ENCODE measurements at places on chromosomes 1 and 21.

DNA sequence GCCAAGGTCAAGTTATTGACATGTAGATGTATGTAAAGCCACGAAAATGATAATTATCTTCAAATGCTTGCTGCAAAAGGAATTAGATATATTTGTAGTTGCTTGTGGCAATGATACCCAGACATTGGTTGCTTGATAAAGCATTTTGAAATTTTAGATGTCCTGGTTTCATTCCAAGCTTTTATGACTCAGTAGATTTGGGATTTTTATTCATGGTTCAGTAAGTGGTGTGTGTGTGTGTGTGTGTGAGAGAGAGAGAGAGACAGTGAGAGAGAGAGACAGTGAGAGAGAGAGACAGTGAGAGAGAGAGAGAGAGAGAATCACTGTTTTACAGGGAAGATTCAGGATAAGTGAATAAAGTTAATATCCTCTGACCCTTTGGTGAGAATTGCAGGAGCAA lies 498.2 kb upstream of the C1orf87 start:
- DNase-seq, result no peak

GRCh38 chr1:111199329-111199728 lies 1.1 kb downstream of the DENND2D start:
- no peak for DNase-seq

DNA sequence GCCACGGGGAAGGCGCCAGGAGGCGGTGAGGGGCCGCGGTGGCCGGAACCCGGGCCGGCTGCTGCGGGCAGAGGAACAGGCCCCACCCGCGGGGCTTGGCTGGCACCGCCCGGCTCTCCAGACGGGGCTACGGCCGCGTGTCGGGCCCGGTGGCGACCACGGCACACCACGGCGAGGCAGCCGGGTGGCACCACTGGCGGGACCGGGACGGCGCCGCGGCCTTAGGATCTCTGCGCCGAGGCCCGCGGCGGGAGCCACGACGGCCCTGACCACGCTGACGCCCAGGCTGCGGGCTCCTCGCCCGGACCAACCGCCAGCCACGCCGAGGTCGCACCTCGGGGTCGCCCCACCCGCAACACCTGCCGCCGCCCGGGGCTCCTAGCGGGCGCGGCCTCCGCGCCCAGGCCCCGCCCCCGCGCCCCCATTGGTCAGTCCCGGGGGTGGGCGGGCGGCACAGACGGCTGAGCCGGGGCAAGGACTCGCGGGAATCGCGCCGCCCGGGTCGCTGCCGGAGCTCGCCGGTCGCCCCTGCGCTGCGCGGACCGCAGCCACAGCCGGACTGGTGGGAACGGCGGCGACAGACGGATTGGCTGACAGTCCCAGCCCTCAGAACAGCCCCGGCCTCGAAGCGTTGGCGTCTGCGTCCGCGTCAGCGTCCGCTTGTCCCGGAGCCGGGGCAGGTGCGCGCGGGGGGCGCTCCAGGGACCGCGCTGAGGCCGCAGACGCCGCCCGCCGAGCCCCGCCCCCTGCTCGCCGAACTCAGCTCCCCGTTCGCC lies at the start of gene BMP8A:
TSS of gene BMP8A (plus strand) at position 491 of the 776 bp plus-strand sequence. CDS start 356 bp downstream, outside the sequence.
- peak; percentile 69 for DNase-seq

DNA sequence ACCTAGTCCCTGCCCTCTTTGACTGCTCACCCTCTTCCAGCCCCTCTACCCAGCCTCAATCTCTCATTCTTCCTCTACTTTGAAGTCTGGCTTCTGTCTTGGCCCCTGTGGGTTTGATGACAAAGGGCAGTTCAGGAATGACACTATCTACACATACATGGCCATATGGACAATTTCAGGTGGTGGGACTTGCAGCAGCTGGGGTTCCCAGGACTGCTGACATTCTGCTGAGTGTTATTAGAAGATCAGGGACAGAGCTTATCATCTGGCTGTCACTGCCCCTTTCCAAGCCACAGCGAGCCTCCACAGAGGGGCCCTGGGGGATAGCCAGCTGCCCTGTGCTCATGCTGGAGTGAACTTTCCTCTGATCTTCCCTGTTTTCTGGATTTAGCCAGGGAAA lies 97.4 kb upstream of the IPO9 start:
- no peak for DNase-seq

GRCh38 chr1:165063181-165063965 lies 293.1 kb downstream of the LMX1A start:
- peak; percentile 46 for DNase-seq

GRCh38 chr1:21674957-21675356 lies 5.8 kb upstream of the RAP1GAP start:
- DNase-seq, result no peak

- peak; percentile 78 for DNase-seq
Measured at GRCh38 chr1:165369255-165369848, 12.8 kb upstream of the LMX1A start.

DNA sequence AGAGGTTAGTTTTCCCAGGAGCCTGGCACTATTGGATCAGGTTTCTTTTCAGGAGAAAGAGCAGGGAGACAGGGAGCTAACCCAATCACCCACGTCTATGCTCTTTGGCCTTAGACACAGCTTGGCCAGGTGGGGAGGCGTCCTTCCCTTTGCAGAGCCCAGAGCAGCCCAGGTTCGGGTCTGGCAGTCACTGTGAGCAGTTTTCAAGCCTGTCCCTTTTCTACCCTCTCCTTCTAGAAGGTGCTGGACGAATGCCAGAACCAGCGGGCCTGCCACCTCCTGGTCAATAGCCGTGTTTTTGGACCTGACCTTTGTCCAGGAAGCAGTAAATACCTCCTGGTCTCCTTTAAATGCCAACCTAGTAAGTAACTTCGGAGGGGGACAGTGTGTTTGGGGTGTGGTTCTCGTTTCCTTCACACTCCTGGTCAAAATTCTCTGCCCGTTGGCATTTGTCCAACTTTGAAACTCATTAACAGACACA lies 44.9 kb downstream of the EVA1C start:
- DNase-seq, result no peak

DNA sequence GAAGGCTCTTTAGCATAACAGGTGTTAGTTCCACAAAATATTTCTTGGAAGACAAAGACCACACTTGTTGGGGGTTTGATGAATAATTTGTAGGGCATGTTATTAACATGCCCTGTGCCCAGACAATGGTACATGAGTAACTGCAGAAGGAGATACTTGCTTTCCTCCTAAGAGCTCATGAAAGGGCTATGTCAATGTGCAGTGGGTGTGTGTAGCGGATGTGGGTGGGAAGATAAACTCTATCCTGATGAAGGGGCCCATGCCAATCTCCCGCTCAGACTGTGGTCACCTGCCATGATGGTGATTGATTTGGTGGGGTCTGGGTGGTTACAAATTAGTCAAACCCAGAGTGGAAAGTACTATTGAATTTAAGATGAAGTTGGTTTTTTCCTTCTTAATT lies 69.8 kb upstream of the DNAH14 start:
- DNase-seq, result no peak

DNA sequence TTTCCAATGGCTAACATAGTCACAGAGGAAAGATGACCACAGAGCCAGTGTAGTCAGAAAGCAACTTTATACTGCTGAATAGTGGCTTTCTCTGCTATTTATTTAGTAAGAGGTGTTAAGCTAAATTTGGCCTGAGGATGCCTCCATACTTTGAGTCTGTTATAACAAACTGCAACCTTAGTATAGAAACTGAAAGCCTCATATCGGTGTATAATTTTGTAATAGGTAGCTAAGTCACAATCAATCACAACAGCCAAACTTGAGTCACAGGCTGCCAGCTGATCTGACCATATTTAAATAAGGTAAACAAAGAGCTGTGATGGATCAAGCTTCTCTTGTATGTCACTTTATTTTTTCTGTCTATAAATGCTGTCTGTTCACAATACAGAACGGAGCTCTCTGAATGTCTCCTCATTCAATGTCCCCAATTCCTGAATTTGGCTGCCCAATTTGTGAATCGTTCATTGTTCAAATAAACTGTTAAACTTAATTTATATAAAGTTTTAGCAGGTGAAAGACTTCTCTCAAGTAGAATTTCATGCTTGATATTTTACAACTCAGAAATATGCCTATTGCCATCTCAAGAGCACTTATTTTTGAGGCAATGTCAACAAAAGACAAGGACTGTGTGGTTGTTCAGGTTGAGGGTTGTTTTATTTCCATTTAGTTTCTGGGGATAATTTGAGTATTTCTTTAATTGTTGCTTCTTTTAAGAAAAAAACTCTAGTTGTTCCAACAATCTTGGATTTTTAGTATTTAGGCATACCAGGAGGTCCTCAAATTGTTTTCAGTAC lies 339.7 kb upstream of the B3GALT2 start:
- DNase-seq, result no peak

DNA sequence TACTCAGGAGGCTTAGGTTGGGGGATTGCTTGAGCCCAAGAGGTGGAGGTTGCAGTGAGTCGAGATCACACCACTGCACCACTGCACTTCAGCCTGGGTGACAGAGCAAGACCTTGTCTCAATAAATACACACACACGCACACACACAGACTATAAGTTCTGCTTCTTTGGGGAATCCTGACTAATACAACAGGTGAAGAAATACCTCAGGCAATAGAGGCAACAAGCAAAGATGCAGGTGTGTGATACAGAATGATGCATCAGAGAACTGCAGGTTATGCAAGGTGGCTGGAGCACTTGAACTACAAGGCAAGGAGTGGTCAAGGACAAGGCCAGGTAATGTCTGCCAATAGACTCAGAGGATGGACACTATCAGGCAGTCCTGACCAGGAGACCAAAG lies 117.6 kb upstream of the ZNF678 start:
- no peak for DNase-seq

- no peak for DNase-seq
Measured at GRCh38 chr1:196464480-196464941, 143.7 kb downstream of the KCNT2 start.

- no peak for DNase-seq
Measured at GRCh38 chr1:80171631-80172030, 1165.1 kb upstream of the ADGRL4 start.

DNA sequence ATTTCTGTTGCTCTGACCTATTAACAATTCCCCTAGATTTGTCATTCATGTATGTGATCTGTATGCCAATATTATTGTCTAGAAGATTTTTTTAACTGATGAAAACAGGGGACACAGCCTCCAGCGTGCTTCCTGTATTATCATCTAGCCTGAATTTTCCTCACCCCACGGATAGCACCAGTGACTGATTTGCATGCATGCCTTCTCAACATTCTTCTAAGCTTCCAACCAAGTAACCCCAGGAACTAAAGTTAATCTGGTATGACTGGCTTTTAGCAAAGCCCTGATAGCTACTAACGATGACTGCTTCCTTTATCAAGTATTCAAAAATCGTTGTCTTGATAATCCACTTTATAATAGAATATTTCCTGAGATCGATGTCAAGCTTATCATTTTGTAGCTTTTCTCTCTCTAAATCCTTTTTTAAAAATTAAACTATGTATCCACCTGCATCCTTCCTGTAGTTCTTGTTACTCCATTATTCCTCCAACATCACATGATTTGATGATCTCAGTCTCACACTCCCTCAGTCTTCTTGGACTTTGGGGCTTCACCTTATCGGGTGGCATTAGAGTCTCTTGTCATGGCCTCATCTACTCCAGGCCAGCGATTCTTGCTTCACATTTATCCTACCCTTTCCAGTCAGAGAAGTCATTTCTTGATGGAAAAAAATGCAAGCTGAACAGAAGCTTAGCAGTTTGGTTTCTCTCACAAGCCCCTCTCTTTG lies 19.0 kb downstream of the BCAR3 start:
- DNase-seq, result no peak

DNA sequence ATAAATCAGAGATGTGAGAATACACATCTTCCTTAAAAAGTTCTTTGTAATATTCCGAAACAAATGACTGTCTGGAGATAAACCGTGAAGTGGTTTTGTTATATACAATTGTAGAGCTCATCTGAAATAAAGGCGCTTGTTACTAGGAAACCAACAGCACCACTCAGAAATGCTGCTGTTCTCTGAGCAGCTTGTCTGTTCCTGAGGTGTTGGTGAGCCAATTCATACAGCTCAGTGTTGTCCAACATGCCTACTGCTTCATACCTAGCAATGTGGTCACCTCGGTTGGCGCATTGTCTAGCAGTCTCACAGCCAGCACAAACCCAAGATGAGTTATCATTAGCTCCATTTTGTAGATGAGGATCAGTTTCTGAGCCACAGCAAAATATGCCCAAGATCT lies 44.4 kb downstream of the GFI1 start:
- DNase-seq, result no peak

- no peak for DNase-seq
Measured at GRCh38 chr1:222552882-222553281, 5.0 kb upstream of the HHIPL2 start.

Measured in right forelimb (tissue), 1 donor.